ENCODE measurements at places on chromosomes 3 and 15. TPM values are rescaled to one million over a fixed set of nuclear protein-coding genes. Genes with fewer than 3 reads are reported as not detected.

The HTR3E gene
- not detected for total RNA-seq

The HHATL gene
- not detected for total RNA-seq

The RASGRP1 gene
- 0.50 TPM for total RNA-seq

The CCR3 gene
- not detected for total RNA-seq

The DCBLD2 gene
- 243 TPM for total RNA-seq

The FANCI gene
- 7.8 TPM for total RNA-seq

The ASB14 gene
- total RNA-seq, result not detected

The DZIP3 gene
- total RNA-seq, result 12.9 TPM
